ENCODE measurements at places on chromosomes 16 and 17.

- DNase-seq, result no peak
Observed at GRCh38 chr16:1676661-1677060, 1.4 kb upstream of the JPT2 start.

- DNase-seq, result no peak
Observed at GRCh38 chr17:65362826-65363225, 198.6 kb downstream of the AXIN2 start.

- DNase-seq, result no peak
Observed at GRCh38 chr16:66701516-66701915, 5.0 kb upstream of the CMTM4 start.

DNA sequence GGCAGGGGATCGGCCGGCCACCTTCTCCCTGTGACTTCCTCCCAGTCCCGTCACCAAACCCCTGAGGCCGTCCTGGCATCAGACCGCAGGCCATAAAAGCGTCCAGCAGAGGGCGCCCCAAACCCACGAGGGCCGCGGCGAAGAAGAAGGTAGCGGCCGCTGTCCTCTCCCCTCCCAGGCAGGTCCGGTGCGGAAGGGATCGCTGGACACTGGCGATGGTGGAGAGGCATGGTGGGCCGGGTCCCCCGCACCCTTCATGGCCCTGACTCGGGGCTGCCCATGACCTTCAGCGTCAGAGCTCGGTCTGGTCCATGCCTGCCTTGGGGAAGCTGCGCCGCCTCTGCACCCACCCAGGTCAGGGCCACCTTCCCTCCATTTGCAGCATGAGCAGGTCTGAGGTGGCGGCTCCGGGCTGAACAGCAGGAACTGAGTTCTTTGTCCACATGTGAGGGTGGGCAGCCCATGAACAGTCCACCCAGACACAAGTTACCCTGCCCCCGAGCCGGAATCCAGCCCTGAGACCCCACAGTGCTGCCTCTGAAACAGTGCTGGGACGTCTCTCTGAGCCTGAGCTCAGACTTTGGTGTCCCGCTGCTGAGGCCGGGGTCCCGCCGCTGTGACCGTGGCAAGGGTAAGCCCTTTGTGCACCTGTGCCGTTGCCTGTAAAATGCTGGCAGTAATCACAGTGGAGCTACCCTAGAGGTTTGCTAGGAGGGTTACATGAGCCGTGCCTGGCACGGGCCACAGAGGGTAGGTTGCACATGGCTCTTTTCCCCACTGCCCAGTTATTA, 40.8 kb upstream of the CMIP start:
- peak; percentile 95 for DNase-seq

- DNase-seq, result no peak
Observed at GRCh38 chr17:65558311-65558682, 3.2 kb downstream of the AXIN2 start.

- DNase-seq, result peak; percentile 12
Observed at GRCh38 chr17:7992516-7992915, 9.9 kb upstream of the GUCY2D start.

DNA sequence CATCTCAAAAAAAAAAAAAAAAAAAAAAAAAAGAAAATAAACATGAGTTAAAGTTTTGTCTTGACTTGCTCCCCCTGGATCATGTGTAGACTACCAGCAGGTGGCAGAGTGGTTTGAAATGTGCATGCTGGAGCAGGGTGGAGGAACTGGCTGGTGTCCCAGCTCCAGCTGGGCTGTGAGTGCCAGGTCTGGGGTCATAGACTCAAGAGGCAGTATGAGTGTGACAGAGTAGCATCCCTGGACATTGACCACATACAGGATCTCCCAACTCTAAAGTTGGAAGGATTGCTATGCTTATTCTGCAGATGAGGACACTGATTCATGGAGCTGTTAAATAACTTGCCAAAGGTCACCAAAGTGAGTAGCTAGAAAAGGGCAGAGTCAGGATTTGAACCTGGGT, 198.0 kb upstream of the MPHOSPH6 start:
- DNase-seq, result peak; percentile 66

DNA sequence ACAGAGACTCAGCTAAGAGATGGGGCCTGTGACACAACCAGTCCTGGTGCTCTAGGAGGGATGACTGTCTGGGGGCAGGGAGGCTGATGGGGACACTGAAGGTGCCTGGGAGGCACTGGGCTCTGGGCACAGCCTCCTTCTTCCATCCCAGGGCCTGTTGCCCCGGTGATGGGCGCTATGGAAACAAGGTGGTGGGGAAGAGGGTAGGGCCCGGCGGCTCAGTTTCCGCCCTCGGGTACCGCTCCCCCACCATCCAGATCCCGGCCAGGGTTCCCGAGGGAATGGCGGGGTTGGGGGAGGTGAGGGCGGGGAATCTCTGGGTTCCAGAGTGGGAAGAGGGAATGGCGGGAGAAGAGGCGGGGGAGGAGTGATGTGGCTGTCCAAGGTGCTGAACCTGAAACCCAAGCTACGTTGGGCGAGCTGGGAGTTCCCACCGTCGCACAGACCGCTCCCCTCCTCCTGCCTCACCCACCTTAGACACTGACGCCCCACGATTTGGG, 981 bp downstream of the KCNH4 start:
- DNase-seq, result peak; percentile 91

DNA sequence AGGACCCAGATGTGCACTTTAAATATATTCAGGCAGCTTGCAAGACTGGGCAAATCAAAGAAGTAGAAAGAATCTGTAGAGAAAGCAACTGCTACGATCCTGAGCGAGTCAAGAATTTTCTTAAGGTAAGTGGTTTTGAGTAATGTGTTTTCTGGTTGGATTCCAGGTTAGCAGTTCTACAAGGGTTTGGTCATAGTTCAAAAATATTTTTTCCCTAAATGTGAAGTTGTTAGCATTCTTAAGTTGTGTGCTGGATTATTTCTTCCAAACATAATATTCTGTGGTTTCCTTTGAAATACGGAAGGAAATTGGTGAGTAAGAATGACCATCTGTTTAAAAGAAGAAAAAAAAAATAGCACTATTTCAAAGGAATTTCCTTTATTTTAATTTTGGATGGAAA, 38.4 kb downstream of the PTRH2 start:
- DNase-seq, result no peak

GRCh38 chr16:65697065-65697464, 575.2 kb upstream of the CDH11 start:
- no peak for DNase-seq

GRCh38 chr16:16007743-16008111, 58.3 kb downstream of the ABCC1 start:
- no peak for DNase-seq

DNA sequence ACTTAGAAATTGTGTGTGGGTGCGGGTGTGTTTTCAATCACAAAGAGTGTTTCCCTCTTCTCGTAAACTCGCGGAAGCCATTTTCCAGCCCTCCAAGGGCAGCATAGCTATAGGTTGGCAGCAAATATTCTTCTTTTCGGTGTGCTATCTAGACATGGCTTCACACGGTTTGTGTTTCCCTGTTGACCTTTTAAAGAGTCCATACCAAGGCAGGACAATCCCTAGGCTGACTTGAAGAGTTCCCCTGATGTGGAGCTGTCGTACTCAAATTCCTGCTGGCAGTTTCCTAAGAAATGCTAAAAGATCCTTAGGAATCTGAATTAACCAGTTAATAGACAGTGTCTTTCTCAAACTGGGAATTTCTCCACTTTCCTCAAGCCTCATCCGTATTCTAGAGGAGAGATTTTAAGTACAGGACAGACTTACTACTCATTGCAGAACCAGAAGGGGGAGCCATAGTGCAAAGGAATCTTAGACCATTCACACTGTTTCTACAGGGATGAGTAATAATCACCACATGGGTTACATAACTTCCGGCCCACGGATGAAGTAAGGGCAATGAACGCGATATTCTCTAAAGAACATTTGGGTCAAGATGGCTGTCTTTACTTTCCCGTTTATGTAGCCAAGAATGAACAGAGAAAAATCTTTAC, 288.6 kb upstream of the ELAC2 start:
- DNase-seq, result peak; percentile 83

GRCh38 chr17:31393749-31394146, 2.3 kb downstream of the RAB11FIP4 start:
- DNase-seq, result no peak

DNA sequence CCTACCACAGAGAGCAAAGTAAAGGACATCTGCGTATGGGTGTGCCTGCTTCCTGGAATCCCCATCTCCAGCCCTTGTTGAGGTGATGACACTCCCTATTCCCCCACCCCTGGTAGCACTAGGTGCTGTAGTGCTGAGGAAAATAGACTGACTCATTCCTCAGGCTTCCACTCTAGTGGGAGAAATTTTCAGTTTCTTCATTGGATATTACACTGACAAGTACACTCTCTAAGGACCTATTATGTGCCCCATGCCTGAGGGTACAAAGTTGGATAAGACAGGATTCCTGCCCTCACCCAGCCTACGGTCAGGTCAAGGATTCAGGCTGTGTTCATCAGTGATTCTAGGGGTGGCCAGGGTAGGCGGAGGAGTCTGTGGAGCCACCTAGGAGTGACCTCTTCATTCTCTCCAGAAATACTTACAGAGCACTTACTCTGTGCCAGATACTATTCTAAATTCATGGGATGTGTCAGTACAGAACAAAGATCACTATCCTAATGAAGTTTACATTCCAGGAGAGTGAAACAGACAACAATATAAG, 4.5 kb upstream of the ZC3H7A start:
- no peak for DNase-seq

- DNase-seq, result no peak
Observed at GRCh38 chr16:67860589-67861398, 12.1 kb upstream of the EDC4 start.

DNA sequence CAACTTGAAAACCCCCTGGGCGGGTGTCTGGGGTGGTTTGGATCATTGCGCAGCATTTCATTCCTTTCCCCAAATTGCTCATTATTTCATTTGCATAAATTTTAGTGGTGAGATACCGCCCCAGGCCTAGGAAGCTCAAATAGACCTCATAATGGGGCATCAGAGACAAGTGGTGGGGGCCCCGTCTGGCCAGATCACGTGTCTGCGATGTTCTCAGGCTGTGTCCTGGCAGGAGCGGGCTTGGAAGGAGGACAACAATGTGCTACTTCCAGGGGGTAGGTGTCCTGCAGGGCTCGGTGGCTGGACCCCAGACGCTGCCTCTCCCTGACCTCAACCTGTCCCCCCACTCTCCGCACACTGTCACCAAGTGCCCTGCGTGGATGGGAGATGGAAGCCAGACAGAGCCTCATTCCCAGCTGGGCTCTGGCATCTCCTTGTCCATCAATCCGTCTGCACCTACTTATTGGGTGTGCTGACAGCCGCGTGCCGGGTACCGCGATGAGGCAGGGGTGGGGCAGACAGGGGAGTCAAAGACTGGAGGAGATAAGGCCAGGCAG, 116.9 kb downstream of the NTN1 start:
- no peak for DNase-seq

DNA sequence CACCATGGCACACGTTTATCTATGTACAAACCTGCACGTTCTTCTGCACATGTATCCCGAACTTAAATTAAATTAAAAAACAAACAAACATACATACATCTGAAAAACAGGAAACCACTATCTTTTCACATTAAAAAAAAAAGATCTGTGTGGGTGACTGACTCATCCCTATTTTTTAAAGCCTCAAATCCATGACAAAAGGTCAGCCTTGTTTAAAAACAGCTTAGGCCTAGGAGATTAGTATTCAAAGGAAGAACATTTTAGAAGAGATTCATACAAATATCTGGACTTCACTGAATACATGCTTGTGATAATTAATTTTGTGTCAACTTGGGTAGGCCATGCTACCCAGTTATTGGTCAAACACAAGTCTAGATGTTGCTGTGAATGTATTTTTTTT, 4.7 kb upstream of the PRKAR1A start:
- no peak for DNase-seq

DNA sequence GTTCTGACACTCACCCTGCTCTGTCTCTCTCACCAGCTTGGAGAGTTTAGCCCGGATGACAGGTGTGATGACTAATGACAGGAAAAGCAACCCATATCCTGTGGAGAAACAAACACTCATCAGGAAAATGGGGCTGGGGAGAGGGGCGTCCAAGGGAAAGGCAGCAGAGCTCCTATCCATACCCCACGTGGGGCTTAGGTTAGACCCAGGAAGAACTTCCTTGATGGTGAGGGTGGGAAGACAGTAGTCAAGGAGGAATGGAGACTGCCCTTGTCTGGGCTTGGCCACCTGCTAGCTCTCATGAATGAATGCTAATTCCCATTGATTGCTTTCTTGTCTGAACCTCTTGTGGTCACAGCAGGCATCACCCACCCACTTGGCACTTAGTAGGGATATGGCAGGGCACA, 3.8 kb downstream of the SLC46A1 start:
- peak; percentile 66 for DNase-seq

DNA sequence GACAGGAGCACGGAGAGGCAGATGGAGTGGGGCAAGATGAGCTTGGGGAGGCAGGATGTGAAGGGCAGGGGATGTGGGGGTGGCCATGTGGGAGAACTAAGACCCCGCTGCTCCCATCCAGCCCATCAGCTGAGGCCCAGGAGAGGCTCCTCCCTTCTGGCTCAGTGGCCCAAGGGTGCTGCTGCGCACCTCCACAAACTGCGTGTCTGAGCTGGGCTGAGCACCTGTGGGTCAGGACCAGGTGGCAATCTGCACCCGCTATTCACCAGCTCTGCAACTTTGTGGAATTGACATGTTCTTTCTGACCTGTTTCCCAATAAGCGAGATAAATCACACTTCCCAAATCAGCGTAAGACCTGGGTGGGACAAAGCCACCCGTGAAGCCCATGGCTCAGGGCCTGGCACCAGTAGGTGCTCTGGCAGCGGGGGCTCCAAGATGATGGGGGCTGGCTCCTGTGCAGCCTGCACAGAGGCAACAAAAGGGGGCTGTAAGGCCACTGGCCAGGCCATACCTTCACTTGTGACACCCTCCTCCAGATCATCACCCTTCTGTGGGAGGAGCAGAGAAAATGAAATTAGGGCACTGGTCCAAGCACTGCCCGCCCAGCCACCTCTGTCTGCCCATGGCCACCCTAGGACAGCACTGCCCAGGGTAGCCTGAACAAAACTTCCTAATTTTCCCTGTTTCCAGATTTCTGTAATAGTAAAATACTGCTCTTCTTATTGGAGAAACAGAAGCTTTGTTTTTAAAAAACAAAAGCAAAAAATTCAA, 11.7 kb upstream of the SREBF1 start:
- DNase-seq, result no peak

GRCh38 chr17:45227926-45228762, 6.5 kb downstream of the FMNL1 start:
- no peak for DNase-seq

- peak; percentile 51 for DNase-seq
Observed at GRCh38 chr17:15048381-15048780, 216.7 kb downstream of the PMP22 start.

DNA sequence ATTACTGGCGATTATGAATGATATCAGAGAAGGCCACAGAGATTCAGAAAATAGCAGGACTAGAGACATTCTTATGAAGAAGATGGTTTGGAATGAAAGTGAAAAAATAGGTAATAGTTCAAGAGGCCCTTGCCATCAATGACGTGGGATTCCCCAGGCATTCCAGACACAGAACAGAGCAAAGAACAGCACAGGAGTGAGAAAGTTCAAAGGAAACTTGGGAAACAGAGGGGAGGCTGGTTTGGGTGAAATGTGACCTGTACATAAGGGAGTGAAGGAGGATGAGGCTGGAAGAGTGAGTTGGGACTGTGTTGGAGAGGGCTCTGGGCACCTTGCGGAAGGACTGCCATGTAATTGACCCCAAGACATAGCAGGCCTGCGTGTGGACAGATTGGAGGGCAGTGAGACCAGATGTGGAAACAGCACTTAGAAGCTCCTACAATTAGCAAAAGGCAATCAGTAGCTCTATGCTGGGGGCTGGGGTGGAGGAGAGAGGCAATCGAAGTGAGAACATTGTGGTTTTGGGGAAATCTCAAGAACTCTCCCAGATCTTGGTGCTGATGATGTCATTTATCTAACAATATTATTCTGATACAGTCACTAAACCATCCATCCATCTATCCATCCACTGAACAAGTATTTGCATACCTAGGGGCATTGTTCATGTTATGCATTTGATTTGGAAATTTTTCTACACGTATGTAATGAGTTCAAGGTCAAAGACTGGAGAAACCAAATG, 365.3 kb upstream of the ZFHX3 start:
- DNase-seq, result no peak
